ENCODE measurements at places on chromosomes 3 and 15.

- no peak for DNase-seq
Observed at GRCh38 chr15:90845201-90845949, 23.0 kb upstream of the FURIN start.

DNA sequence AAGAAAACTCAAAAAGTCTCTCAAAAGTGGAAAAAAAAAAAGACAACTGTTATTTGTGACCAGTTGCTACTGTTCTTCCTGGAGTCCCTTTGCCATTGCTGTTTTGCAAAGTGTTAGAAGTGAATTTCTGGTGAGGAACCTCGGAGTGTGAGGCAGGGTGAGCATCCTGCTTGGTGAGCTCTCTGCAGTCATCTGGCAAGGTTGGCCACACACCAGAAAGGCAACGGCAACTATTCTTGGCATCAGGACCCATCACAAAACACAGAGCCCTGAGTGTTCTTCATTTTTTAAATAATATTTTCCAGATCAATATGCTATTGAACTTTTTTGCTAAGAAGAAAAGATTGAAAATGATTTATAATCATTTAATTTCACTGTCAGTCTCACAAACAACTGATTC, 60.7 kb downstream of the CGNL1 start:
- DNase-seq: no peak

DNA sequence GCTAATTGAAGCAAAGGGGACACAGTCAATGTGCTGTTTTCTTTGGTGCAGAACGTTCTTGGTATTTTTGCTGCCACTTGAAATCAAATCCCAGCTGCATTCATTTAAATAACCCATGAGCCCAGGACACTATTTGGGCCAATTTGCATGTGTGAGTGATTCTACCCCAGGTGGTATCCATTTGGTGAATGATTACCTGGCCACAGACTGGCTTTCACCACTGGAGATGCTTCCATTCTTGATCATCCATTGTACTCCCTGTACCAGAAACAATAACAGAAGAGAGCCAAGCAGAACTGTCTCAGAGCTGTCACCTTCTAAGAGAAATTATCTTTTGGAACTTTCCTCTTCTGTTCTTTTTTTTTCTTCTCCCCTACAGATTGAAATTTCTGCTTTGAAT, 139.7 kb upstream of the RARB start:
- DNase-seq: no peak

DNA sequence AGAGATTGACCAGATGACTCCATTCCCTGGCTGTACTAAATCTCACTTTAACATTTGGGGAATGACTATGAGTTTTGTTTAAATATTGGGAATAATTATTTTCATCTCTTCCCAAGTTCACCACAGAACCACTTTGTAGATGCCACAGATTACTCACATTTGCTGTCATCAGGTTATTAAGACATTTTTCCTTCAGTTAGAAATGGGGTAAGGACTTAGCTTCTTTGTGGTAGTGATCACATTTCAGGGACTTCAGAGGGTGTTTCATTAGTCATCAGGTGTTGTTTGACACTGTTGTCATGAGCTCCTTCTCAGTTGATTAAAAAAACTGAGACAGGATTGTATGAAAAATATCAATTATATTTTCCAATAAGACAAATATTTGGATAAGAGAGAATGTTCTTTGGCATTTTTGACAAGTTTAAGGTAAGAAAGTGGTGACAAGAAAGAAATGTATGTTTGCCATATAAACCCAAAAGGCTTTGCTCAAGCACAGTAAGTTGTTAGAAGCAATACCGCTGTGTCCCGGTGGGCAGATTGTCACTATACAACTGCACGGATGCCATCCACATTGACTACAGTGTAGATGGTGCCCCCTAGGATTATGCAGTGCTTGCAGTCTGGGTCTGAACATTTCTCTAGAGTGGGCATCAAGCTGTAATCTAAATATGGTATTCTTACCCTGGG, 22.3 kb downstream of the FBXL2 start:
- no peak for DNase-seq

GRCh38 chr15:89621547-89621946, 33.7 kb downstream of the KIF7 start:
- DNase-seq: no peak

- DNase-seq: no peak
Observed at GRCh38 chr3:176293276-176293675, 904.0 kb downstream of the TBL1XR1 start.

DNA sequence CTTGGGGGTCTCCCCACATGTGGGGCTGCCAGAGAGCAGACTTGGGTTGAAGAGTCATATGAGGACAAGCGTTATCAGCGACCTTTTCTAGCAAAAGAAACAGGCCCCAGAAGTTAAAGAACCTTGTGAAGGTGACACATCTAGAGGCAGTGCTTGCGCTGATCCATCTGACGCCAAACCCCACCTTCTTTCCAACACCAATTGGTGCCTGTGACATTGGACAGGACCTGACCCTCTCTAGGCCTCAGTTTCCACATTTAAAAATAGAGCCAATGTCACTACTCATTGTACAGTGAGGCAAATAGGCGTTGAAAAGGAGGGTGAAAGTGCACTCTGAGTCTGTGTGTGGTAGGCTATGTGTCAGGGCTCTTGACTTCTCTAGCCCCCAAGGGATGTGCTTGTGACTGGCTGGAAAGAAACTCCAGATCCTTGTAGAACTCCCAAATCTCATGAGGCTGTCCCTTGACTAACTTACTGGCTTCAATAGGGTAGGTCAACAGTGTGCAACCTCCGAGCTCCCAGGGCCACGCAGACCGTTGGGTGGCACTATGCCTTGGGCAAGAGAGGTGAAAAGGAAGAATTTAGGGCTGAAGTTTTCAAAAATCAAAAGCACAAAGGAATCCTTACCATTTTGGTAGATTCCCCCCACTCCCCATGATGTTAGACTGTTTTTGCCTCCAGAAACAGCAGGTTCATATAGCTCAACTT, 666 bp upstream of the FAM219B start:
- DNase-seq: no peak

DNA sequence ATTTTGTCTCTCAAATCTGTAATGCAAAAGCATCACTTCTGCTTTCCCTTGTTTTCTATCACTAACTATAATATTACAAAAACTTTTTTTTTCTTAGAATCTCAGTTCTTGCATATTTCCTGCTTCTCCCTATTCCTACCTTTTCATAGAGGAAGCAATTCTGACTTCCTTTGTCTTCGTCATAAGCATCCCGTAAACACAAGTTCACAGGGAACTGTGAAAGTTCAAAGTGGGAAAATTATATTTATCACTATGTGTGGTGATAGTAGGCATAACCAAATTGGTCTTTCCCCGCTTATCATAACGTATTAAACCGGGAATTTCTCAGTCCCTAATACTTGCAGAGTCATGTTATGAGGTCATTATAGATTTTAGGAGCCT, 22.3 kb downstream of the CD200 start:
- DNase-seq: no peak

DNA sequence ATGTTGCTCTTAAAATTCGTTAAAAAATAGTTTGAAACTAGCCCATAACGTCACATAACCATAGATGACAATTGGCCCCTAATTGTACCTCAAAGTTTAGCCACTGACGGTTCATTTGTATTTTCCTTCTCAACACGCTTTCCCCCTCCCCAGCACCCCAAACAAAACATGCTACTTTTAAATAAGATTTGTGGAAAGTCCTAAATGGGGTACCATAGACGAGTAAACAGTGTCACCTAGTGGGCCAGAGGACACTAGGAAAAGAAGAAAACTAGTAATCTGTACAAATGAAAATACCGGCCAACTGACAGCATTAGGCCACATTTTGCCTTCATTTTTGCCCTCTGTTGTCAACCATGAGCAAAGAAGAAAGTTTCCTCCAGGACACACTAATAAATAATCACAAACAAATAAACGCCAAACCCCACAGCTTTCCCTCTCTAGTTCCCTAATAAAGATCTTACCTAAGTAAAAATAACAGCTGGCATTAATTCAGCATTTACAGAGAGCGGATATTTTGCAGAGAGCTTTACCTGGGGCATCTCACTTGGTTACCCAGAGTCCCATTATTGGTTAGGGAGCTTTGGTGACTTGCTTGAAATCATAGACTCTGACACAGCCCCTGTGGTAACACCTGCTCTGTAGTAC, 175.1 kb upstream of the ATP11B start:
- DNase-seq: no peak
